CD4-positive, alpha-beta T cell (primary cell): ENCODE measurements at places on chromosomes 4 and X.

DNA sequence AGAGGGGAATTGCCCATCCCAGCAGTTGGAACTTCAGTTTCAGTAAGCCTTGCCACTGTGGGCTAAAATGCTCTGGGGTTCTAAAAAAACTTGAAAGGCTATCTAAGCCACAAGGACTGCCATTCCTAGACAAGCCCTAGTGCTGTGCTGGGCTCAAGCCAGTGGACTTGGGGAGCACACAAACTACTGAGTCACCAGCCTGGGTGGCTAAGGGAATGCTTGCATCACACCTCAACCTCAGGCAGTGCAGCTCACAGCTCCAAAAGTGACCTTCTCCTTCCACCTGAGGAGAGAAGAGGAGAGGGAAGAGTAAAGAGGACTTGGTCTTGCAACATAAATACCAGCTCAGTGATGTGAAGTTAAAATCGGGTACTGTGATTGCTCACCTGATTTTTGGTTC, 116.7 kb upstream of the GLRA2 start:
- no peaks in the 10 kb centered on the region for H3K36me3 ChIP-seq
- no peaks in the 10 kb centered on the region for H3K27me3 ChIP-seq
- H3K4me1 ChIP-seq, result no peaks in the 10 kb centered on the region

GRCh38 chr4:123555233-123555806, 158.7 kb downstream of the SPRY1 start:
- no peaks in the 10 kb centered on the region for H3K36me3 ChIP-seq
- no peaks in the 10 kb centered on the region for H3K27me3 ChIP-seq
- H3K4me1 ChIP-seq, result no peaks in the 10 kb centered on the region
- H3K27ac ChIP-seq, result no peak overlapping the region
- DNase-seq, result no peak

- no peak overlapping the region for H3K27ac ChIP-seq
- H3K36me3 ChIP-seq, result no peaks in the 10 kb centered on the region
- no peaks in the 10 kb centered on the region for H3K4me1 ChIP-seq
- H3K27me3 ChIP-seq, result no peaks in the 10 kb centered on the region
- H3K4me3 ChIP-seq, result no peak overlapping the region
These were observed 377.0 kb downstream of the RPA4 start for GRCh38 chrX:97260679-97261078.

DNA sequence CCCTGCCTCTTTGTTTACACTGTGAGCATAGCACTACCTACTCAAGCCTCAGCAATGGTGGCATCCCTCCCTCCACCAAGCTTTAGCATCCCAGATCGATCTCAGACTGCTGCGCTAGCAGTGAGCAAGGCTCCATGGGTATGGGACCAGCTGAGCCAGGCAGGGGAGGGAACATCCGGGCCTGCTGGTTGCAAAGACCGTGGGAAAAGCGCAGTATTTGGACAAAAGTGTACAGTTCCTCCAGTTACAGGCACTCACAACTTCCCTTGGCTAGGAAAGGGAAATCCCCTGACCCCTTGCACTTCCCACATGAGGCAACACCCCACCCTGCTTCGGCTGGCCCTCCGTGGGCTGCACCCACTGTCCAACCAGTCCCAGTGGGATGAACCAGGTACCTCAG, 26.5 kb downstream of the EGF start:
- H3K36me3 ChIP-seq, result no peaks in the 10 kb centered on the region
- no peaks in the 10 kb centered on the region for H3K4me1 ChIP-seq
- no peaks in the 10 kb centered on the region for H3K27me3 ChIP-seq

DNA sequence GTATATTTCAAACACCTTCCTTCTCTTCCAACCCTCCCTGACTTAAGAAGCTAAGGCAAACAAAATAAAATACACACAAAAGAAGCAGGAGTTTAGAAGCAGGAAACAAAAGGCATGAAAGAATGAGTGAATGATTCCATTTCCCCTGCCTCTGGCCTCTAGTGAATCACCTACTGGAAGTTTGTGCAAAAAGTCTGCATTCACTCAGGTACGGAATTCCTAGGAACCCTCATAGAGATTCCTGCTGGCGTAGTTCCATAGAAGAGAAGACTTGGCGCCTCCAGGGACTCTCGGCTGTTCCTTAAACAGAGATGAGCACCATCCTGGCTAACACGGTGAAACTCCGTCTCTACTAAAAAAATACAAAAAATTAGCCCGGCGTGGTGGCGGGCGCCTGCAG, 125.9 kb upstream of the TBL1X start:
- no peak overlapping the region for H3K27ac ChIP-seq
- H3K36me3 ChIP-seq, result no peaks in the 10 kb centered on the region
- H3K4me3 ChIP-seq, result no peak overlapping the region

DNA sequence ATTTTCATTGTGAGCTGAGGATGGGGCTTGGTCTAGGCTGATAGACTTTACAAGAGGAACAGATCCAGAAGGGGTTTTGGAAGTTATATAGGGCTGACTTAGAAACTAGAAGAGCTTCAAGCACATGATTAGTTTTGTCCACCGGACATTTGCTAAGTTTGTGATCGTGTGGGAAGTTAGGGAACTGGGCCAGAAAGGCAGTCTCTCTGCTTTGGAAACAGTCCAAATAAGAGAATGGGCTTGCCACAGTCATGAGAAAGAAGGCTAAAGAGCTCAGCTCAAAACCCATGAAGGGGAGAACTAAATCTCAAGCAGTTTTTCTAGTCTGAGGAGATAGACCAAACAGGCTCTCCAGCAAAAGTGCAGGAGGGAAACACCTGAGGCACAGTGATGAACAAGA, 67.8 kb downstream of the ZNF674 start:
- H3K4me1 ChIP-seq, result no peaks in the 10 kb centered on the region
- no peaks in the 10 kb centered on the region for H3K27me3 ChIP-seq
- peaks cover 4% of the 10 kb centered on the region for H3K36me3 ChIP-seq
- no peak overlapping the region for H3K4me3 ChIP-seq

DNA sequence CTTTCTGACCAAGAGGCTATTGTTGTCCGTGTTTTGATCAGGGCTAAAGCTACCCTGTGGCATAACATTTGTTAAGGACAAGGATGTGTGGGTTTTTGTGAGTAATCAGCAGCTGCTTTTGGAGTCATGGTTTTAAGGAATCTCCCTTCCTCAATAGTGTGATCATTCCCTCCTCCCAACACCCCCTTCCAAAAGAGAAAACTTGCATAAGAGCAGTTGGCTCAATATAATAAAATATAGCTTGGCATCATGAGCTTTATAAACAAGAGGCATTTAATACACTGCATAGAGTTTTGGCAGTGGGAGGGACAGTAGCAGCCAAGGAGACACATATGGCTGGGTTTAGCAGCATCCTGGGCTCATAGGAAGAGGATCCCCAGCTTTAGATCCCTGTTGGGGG, 84.7 kb downstream of the NHS start:
- H3K4me3 ChIP-seq, result no peak overlapping the region
- no peak for DNase-seq
- no peaks in the 10 kb centered on the region for H3K36me3 ChIP-seq
- no peak overlapping the region for H3K27ac ChIP-seq
- H3K4me1 ChIP-seq, result no peaks in the 10 kb centered on the region

- no peaks in the 10 kb centered on the region for H3K27me3 ChIP-seq
- no peak overlapping the region for H3K4me3 ChIP-seq
- H3K36me3 ChIP-seq, result no peaks in the 10 kb centered on the region
- H3K27ac ChIP-seq, result no peak overlapping the region
- DNase-seq, result no peak
These were observed 107.0 kb downstream of the PCDH18 start for GRCh38 chr4:137425281-137425680.
